ENCODE measurements at places on chromosomes 2 and 18. TPM values are rescaled to one million over a fixed set of nuclear protein-coding genes. Genes with fewer than 3 reads are reported as not detected.

Gene SP140
- total RNA-seq: 10.9 TPM

Gene MIB1
- 33.6 TPM for total RNA-seq

Gene ASTL
- not detected for total RNA-seq

Gene TEX261
- total RNA-seq: 55.4 TPM

Gene LCLAT1
- total RNA-seq: 47.6 TPM

Gene SLC9A4
- total RNA-seq: 0.12 TPM

Gene SLC5A7
- not detected for total RNA-seq

Gene SERPINB13
- not detected for total RNA-seq

Gene SLC66A2
- total RNA-seq: 19.5 TPM

Gene REG3A
- not detected for total RNA-seq

Gene RAPGEF4
- 1.8 TPM for total RNA-seq

Gene LIPG
- total RNA-seq: 44.0 TPM

Gene TMEM198
- 5.9 TPM for total RNA-seq

Gene BBS5
- total RNA-seq: 3.9 TPM

Gene TUBA4B
- not detected for total RNA-seq

Gene GULP1
- 94.4 TPM for total RNA-seq

Gene CDH2
- total RNA-seq: 1.5 TPM

Gene ADGRF3
- total RNA-seq: 0.59 TPM

Gene MEIS1
- 11.5 TPM for total RNA-seq

Gene ST8SIA3
- total RNA-seq: not detected

Gene SH3YL1
- total RNA-seq: 97.0 TPM

Gene DAW1
- 2.4 TPM for total RNA-seq

Gene LIMS4
- not detected for total RNA-seq

Gene STARD6
- total RNA-seq: not detected

Gene SULT1C3
- not detected for total RNA-seq

Gene POTEC
- not detected for total RNA-seq

Gene SERPINB12
- not detected for total RNA-seq

Gene GATA6
- total RNA-seq: 58.4 TPM

Gene ILKAP
- 55.4 TPM for total RNA-seq

Gene LRP2
- 0.66 TPM for total RNA-seq

Gene MC2R
- total RNA-seq: not detected

Gene TRABD2A
- 0.68 TPM for total RNA-seq

Gene KCNK3
- total RNA-seq: not detected

Gene DYNAP
- total RNA-seq: not detected

Gene PAIP2B
- 4.0 TPM for total RNA-seq

Gene IL37
- 2.0 TPM for total RNA-seq

Gene IL1RL1
- not detected for total RNA-seq

Gene EIPR1
- total RNA-seq: 34.4 TPM

Gene PRADC1
- 13.8 TPM for total RNA-seq

Gene ARHGAP15
- 1.2 TPM for total RNA-seq

Gene DSC2
- total RNA-seq: 42.4 TPM

Gene CNDP1
- total RNA-seq: not detected

Gene FAM228B
- total RNA-seq: 8.3 TPM

Gene FEV
- not detected for total RNA-seq

Gene CD207
- not detected for total RNA-seq

Gene ETAA1
- total RNA-seq: 12.2 TPM

Gene LYG2
- not detected for total RNA-seq

Data from Calu3 (cell line).